NCI-H1417 (cell line): ENCODE measurements at places on chromosomes 11 and 22.

DNA sequence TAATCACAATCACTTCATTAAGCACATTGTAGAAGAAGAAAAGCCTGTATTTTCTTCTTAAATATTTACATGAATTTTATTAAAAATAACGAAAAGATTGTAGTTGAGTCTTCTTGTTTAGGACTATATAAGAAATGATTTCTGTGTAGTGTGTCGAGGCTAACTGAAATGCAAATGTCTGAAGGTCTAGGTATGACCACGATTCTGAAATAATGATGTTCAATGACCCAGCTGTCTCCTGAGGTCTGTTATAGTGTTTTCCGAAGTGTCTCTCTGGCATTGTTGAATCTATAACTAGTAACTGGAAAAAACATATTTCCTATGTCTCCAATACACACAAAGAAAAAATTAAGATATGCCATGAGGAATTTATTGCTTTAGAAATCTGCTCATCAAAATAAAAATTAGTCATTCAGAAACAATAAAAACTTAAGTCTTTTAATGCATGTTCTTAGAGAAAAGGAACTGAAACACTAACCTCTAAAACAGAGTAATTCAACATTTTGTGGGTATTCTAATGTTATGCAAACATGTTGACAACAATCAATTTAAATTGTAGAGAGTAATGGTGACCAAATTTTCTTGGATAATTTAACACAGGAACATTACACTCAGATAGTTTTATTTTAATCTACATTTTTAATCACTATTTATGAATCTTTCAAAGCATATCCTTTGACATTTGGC is 55.0 kb downstream of the CASP12 start:
- DNase-seq, result no peak

- DNase-seq, result no peak
Measured at GRCh38 chr11:2768471-2769408, 68.9 kb upstream of the KCNQ1OT1 start.

DNA sequence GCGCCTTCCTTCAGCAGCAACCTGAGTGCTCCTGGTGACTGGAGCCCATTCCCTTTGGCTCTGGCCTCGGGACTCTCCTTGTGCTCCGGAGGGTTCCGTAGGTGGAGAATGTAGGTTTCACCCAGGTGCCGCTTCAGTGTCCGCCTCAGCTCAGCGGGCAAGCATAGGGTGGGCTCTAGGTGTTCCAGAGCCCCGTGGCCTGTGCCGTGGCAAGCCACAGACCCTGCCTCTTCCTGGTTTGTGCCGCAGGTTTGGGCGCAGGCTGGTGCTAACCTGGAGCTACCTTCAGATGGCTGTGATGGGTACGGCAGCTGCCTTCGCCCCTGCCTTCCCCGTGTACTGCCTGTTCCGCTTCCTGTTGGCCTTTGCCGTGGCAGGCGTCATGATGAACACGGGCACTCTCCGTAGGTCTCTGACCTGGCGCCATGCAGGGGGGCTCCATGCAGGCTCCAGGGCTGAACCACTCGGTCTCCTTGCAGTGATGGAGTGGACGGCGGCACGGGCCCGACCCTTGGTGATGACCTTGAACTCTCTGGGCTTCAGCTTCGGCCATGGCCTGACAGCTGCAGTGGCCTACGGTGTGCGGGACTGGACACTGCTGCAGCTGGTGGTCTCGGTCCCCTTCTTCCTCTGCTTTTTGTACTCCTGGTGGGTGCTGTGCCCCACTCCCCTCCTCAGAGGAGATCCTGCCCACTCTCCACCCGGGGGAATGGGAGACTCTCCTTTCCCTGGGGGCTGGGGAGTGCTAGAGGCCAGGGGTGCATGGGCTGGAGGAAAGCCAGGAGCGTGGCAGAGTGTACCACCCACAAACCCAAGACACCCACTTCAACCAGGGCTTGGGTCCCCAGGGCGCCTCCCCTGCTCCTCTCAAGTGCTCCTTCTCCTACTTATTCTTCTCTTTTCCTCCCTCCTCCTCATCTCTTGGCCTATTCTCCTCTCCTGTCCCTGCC is 2.4 kb downstream of the SLC22A12 start:
- no peak for DNase-seq

DNA sequence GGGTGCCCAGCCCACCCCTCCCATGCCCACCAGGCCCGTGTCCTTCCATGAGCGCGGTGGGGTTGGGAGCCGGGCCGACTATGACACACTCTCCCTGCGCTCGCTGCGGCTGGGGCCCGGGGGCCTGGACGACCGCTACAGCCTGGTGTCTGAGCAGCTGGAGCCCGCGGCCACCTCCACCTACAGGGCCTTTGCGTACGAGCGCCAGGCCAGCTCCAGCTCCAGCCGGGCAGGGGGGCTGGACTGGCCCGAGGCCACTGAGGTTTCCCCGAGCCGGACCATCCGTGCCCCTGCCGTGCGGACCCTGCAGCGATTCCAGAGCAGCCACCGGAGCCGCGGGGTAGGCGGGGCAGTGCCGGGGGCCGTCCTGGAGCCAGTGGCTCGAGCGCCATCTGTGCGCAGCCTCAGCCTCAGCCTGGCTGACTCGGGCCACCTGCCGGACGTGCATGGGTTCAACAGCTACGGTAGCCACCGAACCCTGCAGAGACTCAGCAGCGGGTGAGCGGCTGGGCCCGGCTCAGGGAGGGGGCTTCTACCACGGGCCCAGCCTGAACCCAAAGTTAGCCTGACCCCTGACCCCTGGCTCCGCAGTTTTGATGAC is 3.0 kb downstream of the PKP3 start:
- no peak for DNase-seq

DNA sequence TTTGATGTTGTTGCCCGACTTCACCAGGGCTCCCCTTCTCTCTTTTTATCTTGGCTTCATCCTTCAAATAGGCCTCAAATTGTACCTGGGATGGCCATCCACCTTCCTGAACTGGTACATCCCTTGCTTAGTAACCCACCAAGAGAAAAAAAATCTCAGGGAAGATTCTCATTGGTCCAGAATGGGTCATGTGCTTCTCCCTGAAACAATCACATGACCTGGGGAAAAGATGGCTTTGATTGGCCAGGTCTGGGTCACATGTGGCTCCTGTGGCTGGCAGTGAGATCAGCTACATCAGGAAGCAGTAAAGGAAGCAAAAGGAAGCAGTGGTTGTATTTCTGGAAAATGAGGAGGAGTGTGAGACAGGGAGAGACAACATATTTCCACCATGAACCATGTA is 540.2 kb downstream of the MIAT start:
- no peak for DNase-seq
